OCI-LY7 (cell line): ENCODE measurements at places on chromosomes 6 and 20.

DNA sequence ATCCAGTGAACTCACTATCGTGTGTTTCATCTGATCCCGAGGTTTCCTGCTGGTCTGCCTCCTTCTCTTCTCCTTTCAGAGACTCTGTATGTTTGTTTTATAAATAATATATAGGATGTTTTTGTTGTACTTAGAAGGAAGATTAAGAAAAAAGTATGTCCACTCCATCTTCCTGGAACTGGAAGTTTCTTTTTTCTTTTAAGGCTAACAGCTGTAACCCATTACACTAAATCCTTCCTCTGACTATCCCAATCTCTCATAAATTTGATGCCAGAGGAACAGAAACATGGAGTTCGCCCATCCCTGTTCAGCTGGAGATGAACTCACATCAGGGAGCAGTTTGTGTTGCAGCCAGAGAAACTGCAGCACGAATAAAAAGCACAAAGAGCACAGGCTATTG is 20.7 kb downstream of the RIPK1 start:
- DNase-seq = no peak

DNA sequence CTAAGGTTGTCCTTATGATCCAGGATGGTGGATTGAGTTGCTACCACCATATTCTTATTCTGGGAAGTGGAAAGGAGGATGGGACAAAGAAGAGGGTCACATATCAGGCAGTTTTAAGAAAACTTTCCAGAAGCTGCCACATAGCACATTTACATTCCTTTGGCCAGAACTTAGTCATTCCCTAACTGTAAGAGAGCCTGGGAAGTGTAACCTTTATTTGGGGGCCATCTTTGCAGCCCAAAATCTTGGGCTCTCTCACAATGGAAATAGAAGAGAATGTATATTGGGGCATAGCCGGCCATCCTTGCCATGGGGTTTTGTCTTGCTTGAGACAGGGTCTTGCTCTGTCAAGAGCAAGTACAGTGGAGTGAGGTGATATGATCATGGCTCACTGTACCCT is 8.4 kb downstream of the ZNF341 start:
- DNase-seq = no peak

GRCh38 chr6:87944541-87944954 is 103.1 kb upstream of the SPACA1 start:
- peak; percentile 58 for DNase-seq

DNA sequence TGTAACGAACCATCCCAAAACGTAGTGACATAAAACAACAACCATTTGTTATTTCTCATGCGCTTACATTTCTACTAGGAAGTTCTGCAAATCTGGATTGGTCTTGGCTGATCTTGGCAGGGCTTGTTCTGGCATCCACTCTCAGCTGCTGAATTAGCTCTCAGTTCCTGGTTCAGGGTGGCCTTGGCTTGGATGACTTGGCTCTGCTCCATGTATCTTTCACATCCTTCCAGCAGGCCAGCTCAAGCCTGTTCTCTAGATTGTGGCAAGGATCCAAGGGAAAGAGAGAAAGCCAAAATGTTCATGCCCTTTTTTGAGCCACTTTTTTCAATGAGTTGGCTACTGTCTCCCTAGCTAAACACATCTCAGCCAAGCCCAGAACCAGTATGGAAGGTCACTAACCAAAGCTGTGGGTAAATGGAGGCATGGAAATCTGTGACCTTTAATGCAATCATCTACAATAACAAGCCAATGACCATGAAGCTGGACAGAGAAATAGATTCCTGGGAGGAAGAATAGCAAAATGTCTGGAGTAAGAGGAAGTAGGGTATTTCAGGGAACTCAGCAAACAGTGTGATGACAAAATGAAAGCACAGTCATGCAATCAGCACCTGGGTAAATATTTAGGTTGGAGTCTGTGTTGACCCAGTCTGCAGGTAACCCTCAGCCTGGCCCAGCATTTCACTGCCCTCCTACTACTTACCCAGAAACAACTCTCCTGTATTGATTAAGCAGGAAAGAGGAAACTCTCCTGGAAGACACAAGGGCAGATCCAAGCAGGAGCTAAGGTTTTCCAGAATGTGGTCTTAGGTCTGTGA is 32.7 kb upstream of the SNAP25 start:
- no peak for DNase-seq

DNA sequence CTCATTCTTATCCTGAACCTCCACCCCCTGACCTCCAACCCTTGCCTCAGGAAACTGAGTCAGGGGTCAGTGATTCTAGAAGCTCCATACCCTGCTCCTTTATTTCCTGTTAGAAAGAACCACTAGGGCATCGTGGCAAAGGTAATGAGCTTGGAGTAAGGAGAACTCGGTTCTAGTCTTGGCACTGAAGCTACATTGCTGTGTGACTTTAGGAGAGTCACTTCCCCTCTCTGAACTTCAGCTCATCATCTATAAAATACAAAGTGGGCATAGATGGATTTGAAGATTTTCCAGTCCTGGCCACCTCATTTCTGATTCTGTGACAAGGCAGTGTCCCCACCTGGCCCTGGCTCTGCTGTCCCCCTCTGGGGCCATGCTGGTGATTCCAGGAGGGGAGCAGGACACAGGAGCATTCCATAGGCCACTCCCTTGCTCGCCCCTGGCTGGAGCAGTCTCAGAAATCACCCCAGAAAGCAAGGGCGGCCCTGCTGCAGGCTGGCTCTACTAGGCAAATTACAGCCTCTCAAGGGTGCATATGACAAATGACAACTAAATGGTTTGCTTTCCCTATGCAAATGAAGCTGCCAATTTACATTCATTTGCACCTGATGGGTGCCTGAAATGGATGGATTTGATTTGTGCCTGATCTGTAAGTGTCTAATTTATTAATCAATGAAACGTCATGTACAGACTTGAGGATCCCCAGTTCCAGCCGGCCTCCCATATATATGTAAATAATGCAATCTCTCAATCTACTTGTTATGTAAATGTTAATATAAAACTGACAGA is 62.2 kb downstream of the LRFN2 start:
- DNase-seq = no peak

DNA sequence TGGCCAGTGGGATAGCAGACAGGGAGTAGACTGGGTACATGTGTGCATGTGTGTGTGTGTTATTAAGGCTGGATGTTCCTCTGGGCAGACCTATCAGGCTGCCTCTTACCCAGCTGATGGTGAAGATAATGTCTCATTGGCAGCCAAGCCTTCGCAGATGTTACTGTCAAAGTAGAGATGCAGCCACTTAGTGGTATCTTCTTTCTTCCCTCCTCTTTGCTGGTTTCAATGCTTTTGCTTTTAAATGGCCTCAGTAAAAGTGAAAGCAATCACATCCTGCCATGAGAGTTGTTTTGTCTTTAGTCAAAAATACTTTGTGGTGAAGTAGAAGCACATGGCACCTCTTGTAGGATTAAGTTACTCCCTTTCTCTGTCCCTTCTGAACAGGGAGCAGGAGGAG is 57.5 kb downstream of the SNRNP48 start:
- no peak for DNase-seq

- no peak for DNase-seq
Measured at GRCh38 chr6:35496036-35496840, 641 bp downstream of the TEAD3 start.

DNA sequence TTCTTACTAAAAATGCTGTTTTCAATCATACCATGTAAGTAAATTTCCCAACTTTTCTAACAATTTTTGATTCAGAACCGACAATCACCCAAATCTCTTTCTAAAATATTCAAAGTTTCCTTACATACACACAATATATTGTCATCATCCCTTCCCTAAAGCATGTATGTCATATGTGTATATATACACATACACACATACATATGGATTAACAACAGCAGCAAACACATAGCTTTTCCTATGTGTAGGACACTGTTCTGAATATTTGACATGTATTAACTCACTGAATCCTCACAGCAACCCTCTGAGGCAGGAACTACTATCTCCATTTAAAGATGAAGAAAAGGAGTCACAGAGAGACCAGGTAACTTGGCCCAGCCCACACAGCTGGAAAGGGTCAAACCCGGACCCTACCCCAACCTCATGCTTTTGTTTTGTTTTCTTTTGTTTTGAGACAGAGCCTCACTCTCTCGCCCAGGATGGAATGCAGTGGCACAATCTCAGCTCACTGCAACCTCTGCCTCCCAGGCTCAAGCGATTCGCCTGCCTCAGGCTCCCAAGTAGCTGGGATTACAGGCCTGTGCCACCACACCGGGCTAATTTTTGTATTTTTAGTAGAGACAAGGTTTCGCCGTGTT is 7.2 kb downstream of the FYN start:
- no peak for DNase-seq
